ENCODE measurements at places on chromosomes 2 and 18.

DNA sequence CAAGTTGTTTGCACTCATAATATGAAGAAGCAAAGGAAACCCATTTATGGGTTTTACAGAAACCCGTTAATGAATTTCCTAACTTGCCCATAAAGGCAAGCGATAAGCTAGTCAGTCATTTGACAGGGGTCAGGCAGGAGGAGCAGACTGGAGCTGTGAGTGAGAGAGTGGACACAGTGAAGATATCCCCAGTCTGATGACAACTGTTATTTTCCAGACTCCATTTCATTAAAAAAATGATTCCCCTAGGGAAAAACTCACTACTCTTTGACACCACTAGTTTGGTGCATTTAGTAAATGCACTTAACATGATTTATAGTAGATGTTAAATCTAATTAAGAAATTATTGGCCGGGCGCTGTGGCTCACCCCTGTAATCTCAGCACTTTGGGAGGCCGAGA lies 80.8 kb downstream of the TGIF1 start:
- DNase-seq, result no peak

- no peak for DNase-seq
These were observed 55.5 kb downstream of the MAP4K4 start for GRCh38 chr2:101752716-101753616.

DNA sequence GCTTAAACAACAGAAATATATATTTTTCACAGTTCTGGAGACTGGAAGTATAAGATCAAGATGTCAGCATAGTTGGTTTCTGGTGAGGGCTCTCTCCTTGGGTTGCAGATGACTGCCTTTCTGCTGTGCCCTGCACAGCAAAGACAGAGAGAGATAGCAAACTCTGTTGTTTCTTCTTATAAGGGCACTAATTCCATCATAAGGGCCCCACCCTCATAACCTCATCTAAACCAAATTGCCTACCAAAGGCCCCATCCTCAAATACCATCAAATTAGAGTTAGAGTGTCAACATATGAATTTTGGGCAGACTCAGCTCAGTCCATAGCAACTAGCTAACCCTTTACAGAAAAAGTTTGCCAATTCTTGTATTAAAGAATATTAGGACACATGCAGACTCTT lies 94.0 kb upstream of the TLK1 start:
- DNase-seq, result no peak

- no peak for DNase-seq
These were observed 39.0 kb upstream of the ZFP36L2 start for GRCh38 chr2:43265421-43265820.

- no peak for DNase-seq
These were observed 413.8 kb upstream of the LINC00305 start for GRCh38 chr18:64562651-64563050.

DNA sequence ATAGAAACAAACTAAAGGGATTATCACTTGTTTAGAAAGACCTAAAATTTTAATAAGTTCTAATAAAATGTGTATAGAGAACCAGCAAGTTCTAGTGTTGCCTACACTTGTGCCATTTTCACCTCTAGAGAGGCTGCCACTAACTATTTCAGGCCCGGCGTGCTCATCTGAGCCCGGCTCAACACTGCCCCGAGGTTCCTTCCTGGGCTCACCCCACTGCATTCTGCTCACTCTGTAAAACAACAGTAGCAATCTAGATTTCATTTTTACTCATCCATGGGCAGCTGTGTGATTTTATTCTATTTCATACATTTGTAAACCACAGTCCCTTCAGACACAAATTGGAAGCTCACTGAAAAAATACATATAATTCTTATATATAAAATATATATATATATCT lies 253.2 kb downstream of the L3MBTL4 start:
- DNase-seq, result no peak

- DNase-seq, result no peak
These were observed 95.4 kb downstream of the AAK1 start for GRCh38 chr2:69547984-69548715.

GRCh38 chr2:152086231-152086630 lies 12.6 kb downstream of the CACNB4 start:
- no peak for DNase-seq

GRCh38 chr18:55243255-55243654 lies 284.0 kb upstream of the CCDC68 start:
- no peak for DNase-seq

DNA sequence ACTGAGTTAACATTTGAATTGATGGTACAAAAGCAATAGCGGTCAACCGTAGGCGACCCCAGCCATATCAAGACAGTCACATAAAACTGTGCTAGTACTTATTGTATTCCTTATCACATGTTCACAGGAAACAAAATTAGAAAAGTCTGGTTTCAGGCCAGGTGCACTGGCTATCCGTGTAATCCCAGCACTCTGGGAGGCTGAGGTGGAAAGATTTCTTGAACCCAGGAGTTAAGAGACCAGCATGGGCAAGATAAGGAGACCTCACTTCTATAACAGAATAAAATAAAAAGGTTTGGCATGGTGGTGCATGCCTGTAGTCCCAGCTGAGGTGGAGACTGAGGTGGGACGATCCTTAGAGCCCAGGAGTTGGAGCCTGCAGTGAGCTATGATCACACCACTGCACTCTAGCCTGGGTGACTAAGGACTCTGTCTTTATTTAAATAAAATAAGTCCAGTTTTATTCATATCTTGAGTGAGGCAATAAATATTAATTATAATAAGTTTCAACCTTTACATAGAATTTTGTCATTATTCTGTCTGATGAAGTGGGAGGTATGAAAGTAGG lies 84.1 kb upstream of the RGPD4 start:
- no peak for DNase-seq

- DNase-seq, result no peak
These were observed 1027.7 kb downstream of the TMEM182 start for GRCh38 chr2:103789381-103790095.

GRCh38 chr2:216292475-216292874 lies 79.8 kb downstream of the MARCHF4 start:
- DNase-seq, result no peak

- no peak for DNase-seq
These were observed 55.5 kb upstream of the ANKRD62 start for GRCh38 chr18:12038082-12038638.

DNA sequence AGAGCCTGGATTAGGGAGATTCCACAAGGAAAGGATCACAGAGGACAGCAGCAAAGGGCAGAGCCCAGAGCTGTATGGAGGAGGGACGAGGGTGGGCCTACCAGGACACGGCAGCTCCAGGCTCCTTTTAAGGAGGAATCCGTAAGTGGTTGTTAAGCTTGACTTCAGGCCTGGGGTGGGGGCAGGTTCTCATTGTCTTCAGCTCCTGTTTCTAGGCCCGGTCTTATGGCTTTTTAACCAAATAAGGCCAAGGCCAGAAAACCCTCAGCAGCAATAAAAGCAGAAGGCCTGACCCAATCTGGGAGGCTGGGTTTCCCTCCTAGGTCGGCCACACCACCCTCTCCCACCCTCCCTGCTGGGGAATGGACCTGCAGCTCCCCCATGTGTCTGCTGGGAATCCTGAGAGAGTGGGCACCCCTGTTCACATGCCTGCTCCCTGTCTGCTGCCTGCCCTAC lies 111.2 kb downstream of the PLB1 start:
- no peak for DNase-seq

DNA sequence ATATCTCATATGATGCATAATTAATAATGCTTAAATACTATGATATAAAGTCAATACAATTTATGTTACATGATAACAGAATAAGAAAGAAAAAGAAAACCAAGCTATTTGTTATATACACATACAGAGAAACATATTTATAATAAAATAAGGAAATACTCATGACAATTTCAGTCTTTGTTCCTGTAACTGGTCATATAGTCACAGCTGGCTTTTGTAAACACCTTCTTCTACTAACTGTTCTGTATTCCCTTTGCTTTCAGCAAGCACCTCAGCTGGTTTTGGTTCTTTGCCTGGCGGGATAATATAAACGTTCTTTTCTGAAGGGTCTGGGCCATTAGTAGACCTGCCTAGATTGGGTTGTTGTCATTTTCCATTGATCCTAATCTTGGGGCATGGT lies 158.5 kb downstream of the COPS8 start:
- no peak for DNase-seq

DNA sequence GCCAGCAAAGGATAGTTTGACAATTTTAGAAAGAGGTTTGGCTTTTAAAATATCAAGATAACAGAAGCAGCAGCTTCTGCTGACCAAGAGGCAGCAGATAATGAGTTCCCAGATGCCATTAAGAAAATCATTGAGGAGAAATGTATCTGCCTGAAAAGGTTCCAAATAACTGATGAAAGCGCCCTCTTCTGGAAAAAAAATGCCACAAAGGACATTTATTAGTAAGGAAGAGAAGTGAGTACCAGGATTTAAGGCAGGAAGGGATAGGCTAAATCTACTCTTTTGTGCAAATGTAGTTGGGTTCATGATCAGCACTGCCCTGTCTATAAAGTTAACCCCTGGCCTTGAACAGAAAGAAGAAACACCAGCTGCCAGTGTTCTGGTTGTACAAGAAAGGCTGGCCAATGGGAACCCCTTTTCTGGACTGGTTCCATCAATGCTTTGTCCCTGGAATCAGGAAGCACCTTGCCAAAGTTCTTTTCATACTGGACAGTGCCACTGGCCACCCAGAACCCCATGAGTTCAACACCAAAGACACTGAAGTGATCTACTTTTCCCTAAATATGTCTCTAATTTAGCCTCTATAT lies 40.6 kb downstream of the DHX57 start:
- DNase-seq, result no peak

GRCh38 chr2:172342078-172342477 lies 85.3 kb upstream of the ITGA6 start:
- DNase-seq, result no peak

GRCh38 chr18:72762515-72763122 lies 105.2 kb downstream of the NETO1 start:
- no peak for DNase-seq

- DNase-seq, result no peak
These were observed 369.7 kb downstream of the EPHA4 start for GRCh38 chr2:221202431-221202830.

GRCh38 chr2:71566372-71566771 lies 113.0 kb downstream of the DYSF start:
- no peak for DNase-seq

Measured in activated T-cell treated with anti-CD3 and anti-CD28 coated beads for 1 hour (primary cell).